ENCODE measurements at places on chromosomes 7 and 10. TPM values are rescaled to one million over a fixed set of nuclear protein-coding genes. Genes with fewer than 3 reads are reported as not detected.

DNA sequence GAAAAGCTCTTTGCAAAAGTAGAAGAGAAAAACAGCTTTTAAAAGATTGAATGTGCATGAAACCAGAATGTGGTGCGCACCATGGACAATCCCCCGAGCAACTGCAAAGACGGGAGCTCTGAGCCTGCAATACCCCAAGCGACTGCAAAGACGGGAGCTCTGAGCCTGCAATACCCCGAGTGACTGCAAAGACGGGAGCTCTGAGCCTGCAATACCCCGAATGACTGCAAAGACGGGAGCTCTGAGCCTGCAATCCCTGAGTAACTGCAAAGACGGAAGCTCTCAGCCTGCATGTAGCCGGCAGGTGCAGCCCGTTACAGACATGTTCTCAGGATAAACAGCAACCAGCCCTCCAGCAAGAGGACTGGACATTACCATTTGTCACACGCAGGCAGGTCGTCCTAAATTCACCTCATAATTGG lies 6.2 kb downstream of the ZNF775 start:
- DNase-seq = no peak

DNA sequence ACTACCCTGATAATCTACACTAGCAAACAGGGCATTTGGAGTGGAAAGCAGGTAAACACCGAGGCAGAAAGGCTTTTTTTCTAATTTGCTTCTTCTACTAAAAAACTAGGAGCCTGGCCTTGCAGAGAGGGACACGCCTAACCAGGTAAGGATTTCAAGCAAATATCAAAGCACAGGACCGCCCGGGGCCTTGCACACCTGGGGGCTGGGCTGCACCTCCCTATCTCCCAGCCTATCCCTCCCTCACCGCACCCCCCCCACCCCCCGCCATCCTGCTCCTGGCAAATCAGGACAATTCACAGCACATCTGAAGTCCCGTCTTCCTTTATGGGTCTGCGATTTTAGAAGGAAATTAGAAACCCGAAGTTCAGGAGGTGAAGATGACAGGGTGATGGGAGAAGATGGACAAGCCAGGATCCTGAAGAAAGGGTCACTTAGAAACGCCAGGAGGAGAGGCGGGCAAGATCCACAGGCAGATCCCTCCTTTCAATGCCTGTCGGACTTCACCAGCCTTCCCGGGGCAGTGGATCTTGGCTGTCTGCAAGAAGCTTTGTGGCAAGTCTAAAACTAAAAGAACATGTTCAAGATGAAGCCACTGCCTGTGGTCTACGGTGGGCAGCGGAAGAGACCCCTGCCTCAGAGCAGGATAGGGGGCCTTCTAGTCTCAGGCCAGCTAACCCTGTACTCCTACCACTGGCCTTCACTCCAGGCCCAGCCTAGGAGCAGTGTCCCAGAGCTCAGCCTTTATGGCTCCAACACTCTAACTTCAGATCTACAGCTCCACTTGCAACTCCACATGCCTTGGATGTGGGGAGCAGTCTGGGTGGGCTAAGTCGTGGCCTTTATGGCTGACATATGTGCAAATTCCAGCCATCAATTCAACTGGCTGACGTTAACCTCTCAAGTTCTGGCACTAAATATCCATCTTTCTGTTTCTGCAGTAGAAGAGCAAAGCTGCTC lies 43.9 kb downstream of the TNS3 start:
- no peak for DNase-seq

GRCh38 chr7:75725306-75725705 lies 13.4 kb downstream of the HIP1 start:
- DNase-seq = no peak

The GPER1 gene
- 3.0 TPM for total RNA-seq

DNA sequence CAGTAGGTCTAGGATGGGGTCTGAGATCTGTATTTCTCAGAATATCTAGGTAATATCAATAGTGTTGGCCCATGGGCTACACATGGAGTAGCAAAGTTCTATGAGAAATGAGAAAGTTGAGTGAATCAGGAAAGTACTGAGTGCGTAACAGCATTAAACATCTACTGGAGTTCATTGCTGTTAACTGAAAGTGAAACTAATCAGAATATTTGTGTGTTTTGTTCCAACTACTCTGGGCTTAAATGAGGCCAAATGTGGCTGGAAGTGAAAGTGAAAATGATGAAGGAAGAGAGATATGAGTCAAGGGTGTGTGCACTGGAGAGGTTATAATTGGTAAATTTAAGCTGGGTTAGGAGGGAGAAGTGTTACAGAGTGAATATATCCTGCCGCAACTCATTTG lies 46.5 kb downstream of the TMEM106B start:
- DNase-seq = no peak

DNA sequence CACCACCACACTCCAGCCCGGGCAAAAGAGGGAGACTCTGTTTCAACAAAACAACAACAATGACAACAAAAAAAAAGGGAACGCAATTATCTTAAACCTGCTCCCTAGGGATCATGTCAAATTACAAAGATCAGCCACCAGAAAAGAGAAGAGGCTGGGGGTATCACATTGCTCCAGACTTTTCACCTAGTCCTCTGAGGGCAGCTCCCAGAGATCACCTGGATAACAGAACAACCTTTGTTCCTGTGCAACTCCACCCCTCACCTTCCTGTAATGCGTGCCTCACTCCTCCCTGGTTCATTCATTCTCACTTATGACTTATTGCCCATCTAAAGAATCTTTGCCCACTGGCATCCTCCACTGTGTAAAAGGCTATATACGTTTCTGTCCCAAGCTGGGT lies 31.8 kb downstream of the SVOPL start:
- DNase-seq = no peak

Data from right cardiac atrium (tissue), 5 donors.